ENCODE measurements at places on chromosomes 6 and 20.

DNA sequence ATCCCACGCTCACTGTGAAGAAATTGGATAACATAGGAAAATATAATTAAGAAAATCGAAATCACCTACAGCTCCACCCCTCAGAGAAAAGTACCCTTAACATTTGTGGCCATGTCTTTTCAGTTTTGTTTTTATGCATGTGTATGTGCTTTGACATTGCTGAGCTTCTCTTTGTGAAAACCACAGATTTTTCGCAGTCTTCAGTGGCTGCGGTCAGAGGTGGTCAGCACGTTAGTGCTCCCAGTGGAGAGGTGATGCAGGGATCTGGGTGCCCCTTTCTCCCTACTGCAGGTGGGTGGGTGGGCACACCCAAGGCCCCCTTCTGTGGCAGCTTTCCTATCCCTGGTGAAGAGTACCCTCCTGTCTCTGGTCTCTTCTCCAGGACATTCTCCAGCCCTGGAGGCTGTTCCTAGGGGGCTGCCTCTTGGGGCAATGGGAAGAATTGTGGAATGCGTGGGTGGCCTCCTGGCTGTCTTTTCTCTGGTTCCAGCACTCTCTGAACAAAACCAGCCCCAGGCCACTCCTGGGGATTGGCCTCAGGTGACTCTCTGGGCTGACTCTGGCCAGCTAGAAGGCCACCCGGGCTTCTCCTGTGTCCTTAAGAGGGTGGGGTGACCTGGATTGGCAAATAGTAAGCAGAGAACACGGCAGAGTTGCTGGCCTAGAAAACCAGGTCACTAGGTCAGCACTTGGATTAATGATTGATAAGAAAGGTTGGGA, 49.8 kb upstream of the FANCE start:
- DNase-seq: no peak

DNA sequence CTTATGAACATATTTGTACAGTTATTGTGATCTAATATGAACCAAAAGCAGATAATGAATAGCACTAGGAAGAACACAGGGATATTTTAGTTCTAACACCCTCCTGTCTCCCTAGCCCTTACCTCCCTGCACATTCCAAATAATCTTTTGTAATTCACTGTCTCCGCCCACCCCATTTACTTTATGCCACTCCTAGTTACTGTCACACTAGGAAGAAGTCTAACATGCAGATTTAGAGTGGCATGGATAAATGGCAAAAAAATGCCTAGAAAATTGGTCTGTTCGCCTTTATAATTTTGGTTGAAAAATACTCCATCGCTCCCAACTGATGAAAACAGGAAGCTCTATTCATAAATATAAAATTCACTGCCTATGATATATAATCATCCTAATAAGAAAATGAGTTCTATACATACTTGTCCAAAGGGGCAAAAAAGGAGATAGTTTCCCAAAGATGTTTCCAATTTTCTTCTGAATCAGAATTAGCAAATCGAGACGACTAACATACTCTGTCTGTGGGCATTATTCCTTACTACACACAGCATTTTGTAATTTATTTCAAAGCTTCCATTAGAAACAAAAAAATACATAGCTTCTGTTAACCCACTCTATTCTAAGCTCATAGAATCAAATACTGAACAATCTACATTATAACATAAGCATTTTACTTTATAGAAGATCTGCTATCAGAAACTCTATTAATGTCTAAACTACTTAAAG, 1.3 kb upstream of the RUNX2 start:
- no peak for DNase-seq

DNA sequence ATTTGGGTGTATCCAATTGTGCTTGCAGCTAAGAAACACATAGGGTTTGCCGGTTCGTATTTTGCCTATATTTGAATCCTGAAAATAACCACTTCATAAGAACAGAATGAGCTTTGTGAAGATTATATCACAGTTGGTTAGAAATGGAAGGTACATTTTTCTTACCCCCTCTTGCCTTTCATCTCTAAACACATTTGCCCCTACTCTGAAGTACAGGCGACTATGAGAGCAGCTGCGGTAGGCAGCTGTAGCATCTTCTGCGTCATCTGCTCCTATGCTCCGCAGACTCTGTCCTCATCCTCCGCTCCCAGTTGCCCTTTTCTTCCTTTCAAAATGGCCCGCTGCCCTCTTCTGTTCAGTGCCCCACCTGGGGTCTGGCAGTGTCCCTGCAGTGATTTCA, 47.6 kb upstream of the REV3L start:
- no peak for DNase-seq

DNA sequence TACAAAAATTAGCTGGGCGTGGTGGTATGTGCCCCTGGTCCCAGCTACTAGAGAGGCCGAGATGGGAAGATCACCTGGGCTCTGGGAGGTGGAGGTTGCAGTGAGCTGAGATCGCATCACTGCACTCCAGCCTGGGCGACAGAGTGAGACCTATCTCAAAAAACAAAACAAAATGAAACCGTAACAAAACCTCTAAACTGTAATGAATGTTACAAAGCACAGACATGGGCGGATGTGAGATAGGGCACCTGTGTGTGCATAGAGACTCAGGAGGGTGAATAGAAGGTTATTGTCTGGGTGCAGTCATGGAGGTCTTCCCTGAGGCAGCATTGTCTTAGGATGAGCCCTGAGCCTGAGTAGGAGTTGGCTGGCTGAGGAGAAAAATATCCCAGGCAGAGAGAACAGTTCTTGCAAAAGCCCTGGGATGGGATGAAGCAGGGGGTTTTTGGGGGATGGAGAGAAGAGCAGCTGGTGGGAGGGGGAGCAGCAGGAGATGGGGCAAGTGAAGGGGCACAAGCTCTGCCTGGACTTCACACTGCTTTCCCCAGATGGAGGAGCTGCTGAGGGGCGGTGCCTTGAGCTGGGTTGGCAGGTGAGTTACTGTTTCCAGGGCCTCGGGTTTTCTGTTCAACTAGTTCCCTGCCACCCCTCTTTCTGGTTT, 5.2 kb downstream of the BCAS4 start:
- no peak for DNase-seq

DNA sequence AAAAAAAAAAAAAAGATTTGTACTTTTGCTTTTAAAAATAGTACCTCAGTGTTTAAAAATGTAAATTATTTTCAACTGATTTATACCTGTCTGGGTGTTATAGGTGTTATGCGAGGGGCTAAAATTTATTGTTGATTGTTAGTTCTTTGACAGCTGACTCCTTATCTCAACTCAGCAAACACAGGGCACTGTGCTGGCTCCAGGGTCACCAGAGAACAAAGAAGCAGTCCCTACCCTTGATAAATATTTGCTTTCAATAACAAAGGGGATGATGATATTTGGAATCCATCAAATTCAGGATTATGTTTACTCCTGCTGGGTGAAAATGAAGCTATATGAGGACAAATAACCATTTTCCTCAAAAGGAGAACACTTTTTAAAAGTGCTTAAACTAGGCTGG, 34.2 kb upstream of the KAT14 start:
- no peak for DNase-seq

- DNase-seq: no peak
These were observed 58.8 kb upstream of the SLC22A23 start for GRCh38 chr6:3515669-3516068.

GRCh38 chr6:4155848-4156466, 20.6 kb upstream of the ECI2 start:
- peak; percentile 69 for DNase-seq
